ENCODE measurements at places on chromosomes 16 and 17.

DNA sequence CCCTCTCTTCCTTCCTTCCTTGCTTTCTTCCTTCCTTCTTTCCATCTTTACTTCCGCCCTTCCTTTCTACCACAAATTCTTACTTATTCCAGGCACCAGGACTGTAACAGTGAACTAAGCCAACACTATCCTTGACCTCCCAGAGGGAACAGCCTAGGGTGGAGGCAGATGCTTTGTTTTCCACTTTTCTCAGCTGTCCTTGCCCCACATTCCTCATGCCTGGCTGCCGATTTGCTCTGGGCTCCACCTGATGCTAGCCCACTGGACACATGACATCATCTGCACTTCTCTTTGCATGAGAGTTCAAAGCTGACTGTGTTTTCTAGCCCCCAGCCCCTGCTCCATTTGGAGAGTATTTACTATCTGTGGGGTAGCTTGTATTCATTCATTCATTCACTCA, 283.0 kb downstream of the MAF start:
- no peak for DNase-seq

- no peak for DNase-seq
Measured at GRCh38 chr16:4625560-4626159, 1.0 kb downstream of the MGRN1 start.

- no peak for DNase-seq
Measured at GRCh38 chr16:79137426-79137939, 463.1 kb downstream of the MAF start.

DNA sequence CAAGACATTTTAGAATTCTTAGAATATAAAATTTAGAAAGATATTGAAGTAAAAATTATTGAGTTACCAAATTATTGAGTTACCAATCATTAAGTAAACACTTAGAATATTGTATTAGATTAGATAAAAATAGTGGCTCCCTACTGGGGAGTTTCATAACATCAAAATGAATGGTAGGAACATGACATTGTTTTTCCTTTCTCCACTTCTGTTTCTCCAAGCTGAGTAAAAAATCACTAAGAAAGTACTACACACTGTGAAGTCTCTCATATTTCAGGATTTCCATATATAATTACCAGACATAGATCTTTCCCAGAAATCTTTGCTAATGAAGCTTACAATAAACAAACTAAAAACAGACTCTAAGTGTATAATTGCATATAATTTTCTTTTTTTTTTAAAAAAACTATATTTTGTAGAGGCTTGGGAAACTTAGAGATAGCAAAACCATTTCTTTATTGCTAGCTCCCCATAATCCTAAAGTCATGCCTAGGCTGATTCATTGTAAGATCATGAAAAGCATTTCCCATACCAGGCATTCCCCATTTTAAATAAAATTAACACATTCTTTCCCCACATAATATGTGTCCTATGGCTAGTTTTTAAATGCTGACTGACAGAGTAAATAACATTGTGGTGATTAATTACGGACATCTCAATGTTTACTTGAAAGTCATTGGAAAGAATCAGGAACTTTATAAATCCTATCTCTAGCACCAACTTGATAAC, 1408.7 kb upstream of the GOT2 start:
- no peak for DNase-seq

DNA sequence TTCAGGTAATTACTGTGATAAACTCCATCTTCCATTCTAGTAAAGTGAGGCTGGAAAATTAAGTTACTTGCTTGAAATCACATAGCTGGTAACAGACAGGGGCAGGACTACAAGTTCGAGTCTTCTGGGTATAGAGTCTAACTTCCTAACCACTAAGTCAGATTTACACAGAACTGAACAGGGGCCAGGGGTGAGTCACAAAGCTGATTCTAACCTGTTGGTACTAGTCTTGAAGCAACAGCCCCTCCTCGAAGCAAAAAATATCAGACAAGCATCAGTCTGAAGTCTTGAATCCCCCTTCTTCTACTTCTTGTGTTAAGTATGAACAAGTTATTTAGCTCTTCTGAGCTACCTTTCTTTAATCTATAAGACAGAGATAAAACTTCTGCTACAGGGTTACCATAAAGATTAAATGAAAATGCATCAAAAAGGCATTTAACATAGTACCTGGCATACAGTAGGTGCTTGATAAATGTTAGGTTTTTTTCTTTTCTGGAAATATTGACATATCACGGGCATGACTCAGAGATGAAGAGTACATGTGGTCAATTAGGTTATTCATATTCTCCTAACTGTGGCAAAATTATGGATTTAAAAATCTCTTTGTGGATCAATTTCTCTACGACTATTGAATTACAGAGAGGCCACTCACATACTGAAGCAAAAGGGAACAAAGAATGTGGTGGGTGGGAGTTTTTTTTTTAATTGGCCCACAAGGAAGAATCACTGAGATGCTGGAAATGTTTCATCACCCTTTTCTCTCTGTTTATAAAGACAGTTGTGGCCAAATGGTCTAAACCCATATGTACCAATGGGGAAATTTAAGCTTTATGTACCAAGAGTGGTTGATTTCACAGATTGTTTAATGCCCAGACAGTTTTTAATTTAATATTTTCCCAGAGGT, 266.9 kb upstream of the DYNLRB2 start:
- no peak for DNase-seq

DNA sequence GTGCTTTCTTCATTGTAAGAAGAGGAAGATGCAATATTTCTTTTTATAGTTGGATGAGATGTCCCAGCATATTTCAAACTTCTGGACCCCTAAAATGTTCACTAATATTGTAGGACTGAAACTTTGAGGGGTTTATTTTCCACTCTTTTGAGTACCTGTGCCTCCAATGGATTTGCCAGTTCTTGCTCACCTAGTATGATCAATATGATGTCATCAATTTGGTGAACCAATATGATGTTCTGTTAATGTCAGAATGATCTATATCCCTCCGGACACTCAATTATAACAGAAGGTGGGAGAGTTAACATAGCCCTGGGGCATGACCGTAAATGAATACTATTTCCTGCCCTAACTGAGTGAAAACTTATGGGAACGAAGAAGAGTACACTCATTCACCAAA, 178.3 kb downstream of the CBLN1 start:
- DNase-seq = no peak

- DNase-seq = peak; percentile 34
Measured at GRCh38 chr16:50273888-50274325, 7.6 kb downstream of the ADCY7 start.

DNA sequence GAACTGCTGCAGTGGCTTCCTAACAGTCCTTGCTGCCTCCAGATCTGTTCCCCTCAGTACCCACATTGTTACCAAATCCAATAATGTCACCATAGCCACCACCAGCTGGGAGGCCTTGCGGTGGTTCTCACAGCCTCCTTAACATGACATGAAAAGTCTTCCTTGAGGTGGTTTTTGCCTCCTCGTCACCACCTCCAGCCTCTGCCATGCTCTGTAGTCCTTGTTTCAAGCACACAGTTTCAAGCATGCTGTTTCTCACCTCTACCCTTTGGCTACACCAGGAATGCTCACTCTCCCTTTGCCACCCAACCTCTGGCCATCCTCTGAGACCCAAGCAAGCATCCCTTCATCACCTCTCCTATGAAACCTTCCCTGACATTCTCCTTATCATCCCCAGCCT, 47.2 kb downstream of the DNAH9 start:
- no peak for DNase-seq

DNA sequence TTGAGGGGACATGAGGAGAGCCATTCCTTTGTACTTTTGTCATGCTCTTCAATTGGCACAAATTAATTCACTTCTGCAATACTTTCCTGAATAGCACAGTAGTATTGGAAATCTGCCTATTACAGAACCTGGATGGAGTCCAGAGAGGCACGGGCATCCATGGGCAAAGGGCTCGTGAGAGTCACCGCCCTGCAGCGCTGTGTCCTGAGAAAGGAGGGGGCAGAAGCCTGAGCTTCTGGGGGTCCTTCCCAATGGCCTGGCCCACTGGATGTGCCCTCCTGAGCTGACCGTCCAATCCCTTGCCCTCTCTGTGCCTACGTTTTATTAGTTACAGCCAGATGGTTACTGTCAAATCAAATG, 3.5 kb downstream of the G6PC1 start:
- DNase-seq = no peak

GRCh38 chr17:9203771-9204425, 182.6 kb downstream of the NTN1 start:
- no peak for DNase-seq

GRCh38 chr16:4233431-4233830, 8.4 kb downstream of the SRL start:
- no peak for DNase-seq

GRCh38 chr17:27597783-27598320, 33.1 kb upstream of the LGALS9 start:
- no peak for DNase-seq

DNA sequence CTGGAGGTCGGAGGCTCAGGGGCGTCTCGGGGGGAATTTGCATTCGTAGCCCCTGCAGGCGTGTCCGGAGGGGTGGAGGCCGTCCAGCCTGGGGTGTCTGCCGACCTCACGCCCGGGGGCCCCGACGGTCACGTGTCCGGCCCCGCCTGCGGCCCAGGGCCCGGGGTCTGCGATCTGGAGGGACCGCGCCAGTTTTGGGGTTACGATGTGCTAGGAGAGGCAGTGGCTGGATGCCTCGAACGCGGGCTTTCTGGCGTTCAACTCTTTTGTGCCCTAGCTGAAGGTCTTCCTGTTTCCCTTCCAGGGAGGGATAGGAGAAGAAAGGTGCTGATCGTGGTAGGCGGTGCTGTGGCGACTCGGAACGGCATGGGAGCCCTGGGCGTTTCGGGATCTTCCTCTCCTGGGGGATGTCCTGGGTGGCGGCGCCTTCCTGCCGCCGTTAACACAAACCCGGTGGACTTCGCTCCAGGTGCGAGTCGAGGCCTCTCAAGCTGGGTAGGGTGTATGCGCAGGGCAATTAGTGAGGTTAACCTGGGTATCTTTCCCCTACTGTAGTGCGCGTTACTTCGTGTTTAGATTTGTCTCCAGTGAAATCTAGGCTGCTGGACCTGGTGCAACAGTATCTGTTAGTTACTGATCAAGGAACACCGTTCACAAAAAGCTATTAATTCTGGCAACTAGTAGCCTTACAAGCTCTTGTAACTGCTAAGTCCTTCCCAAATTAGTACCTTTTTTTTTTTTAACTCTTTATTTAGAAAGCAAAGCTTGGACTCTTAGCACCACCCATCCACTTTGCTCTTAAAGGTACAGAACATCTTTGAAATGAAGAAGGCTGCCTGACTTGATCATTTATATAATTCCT, 1.3 kb downstream of the AKAP1 start:
- peak; percentile 29 for DNase-seq

DNA sequence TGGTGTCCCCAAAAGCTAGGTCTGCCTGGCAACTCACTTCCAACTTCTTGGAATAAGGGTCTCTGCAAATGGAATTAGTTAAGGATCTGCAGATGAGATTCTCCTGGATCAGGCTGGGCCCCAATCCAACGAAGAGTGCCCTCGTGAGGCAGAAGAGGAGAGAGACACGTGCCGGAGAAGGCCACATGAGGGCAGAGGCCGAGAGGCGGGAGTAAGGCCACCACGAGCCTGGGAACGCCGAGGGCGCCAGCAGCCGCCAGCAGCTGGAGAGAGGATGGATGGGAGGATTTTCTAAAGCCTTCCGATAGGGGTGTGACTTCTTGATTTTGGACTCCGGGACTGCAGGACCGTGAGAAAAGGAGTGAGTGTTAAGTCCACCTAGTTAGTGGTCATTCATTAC, 76.3 kb downstream of the JPH3 start:
- no peak for DNase-seq

- DNase-seq = no peak
Measured at GRCh38 chr16:621526-622105, 9.2 kb upstream of the WFIKKN1 start.

GRCh38 chr17:18217412-18218015, 7.9 kb upstream of the LLGL1 start:
- DNase-seq = peak; percentile 52

GRCh38 chr17:17492085-17492484, 4.1 kb downstream of the RASD1 start:
- DNase-seq = no peak

DNA sequence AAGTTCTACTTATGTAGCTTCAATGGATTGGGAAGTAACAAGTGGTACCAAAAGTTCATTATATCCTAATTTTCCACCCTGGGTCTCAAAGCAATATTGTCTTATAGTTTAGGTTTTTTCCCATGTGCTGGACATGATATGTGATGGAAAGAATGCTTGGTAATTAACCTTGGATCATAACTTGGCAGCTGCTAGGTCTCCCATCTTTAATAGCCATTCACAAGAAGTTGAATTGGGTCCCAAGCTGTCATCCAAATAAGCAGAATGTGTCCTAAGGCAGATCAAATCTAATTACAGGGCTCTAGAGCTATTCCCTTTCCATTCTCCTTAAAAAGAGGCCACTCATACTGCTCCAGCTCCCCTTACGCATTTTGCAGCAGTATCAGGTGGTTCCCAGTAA, 44.7 kb upstream of the KCNJ16 start:
- no peak for DNase-seq

- DNase-seq = no peak
Measured at GRCh38 chr17:17146786-17147406, 59.2 kb downstream of the PLD6 start.

GRCh38 chr16:80040814-80041213, 440.3 kb upstream of the MAF start:
- DNase-seq = no peak

DNA sequence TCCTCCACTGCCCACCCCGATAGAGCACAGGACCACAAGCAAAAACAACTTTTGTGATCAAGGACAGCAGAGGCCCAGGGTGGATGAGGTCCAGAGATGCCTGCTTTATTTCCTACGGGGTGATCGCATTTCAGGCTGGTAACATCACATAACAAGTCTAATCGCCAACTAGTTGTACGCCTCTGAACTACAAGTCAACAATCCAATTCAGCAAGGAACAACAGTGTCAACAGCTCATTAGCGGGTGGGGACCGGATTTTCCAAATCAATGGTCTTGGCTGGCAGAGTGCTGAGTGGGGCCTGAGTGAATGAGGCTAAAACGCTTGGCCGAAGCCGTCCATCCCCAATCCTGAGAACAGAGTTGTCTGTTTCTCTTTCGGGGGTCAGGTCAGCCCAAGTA, 17.1 kb downstream of the MRM3 start:
- DNase-seq = no peak

GRCh38 chr16:86726340-86726739, 148.0 kb downstream of the FOXL1 start:
- DNase-seq = no peak

DNA sequence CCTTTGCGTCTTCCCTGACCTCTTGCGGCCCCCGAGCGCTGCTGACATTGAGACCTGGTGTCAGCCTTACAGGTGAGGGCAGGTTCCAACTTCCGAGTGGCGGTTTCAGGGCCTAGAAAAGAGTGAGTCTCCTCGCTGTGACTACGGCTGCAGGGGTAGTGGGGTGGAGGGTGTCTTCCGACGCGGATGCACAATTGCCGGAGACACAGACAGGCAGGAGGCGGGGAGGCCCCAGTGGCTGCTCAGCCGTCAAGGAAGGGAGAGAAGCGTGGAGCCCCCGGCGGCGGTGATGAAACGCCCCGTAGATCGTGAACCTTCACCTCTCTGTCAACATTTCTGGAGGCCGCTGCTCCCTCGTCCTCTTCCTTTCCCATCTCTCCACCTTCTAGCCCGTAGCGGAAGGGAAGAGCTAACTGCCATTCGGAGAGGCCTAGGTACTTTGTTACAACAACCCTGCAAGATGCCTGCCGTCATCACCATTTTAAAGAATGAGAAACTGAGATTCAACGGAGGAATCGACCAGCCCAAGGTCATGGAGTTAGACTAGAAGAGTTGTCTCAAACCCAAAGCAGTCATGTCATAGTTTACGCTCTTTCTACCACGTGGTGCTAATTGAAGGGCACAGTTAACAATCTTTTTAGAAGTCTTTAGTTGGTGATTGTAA, 485 bp downstream of the DNAJA3 start:
- no peak for DNase-seq

GRCh38 chr17:17852930-17853329, 16.1 kb upstream of the SREBF1 start:
- no peak for DNase-seq

- DNase-seq = no peak
Measured at GRCh38 chr17:40714473-40714872, 10.9 kb upstream of the KRT24 start.
